Body of pancreas (tissue), 4 donors: ENCODE measurements at places on chromosomes 6 and 20. TPM values are rescaled to one million over a fixed set of nuclear protein-coding genes. Genes with fewer than 3 reads are reported as not detected.
A peak's percentile ranks its signal among the peaks of the same experiment; 100 is the strongest.

The TMEM74B gene
- not detected for total RNA-seq

The SLCO4A1 gene
- 2.6 TPM for total RNA-seq

The TSBP1 gene
- not detected for total RNA-seq

The ZNF451 gene
- 35.0 TPM for total RNA-seq

The DUSP15 gene
- 3.6 TPM for total RNA-seq

The MRAP2 gene
- total RNA-seq = 2.3 TPM

- H3K27ac ChIP-seq = no peak overlapping the region
- DNase-seq = no peak
- H3K27me3 ChIP-seq = no peaks in the 10 kb centered on the region
- H3K36me3 ChIP-seq = no peaks in the 10 kb centered on the region
- H3K4me3 ChIP-seq = no peak overlapping the region
Observed at GRCh38 chr6:90456001-90456400, 130.9 kb downstream of the MAP3K7 start.

DNA sequence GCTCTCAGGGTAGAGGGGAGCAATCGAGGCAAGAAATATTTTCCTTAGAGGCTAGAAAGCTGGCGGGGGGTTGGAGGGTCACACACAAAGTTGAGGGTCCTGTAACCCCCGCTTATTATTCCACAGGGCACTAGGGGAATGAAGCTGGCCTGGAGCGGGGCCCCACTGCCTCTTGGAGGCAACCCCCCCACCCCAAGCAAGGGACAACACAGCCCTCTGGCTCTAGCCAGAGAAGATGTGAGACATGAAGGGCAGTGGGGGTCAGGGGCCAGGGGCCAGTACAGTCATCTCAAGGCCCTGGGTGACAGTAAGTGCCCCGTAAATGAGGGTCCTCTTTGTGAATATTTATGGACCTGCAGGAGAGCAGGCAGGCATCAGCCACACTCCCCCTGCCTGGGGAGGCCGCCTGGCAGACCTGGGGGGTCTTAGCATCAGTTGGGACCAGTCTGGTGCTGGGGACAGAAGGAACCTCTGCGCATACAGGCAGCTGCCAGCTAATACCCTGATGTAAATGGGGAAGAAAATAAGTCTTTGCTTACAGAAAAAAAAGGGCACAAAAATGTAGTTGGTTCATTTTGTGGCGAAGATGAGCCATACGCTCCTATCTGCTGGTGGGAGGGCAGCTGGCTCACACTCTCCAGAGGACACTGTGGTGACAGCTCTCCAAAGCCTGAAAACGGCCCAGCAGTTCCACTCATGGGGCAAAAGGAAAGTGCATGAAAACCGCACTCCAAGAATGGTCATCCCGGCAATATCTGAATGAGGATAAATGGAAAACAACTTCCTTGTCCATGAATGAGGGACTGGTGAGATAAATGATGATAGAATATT lies 21.9 kb downstream of the SPATA2 start:
- H3K27me3 ChIP-seq = no peaks in the 10 kb centered on the region
- no peak overlapping the region for H3K4me3 ChIP-seq
- H3K4me1 ChIP-seq = peaks cover 26% of the 10 kb centered on the region
- H3K36me3 ChIP-seq = no peaks in the 10 kb centered on the region
- DNase-seq = no peak

- no peaks in the 10 kb centered on the region for H3K4me1 ChIP-seq
- no peak overlapping the region for H3K4me3 ChIP-seq
- DNase-seq = no peak
Observed at GRCh38 chr6:53998303-53998702, 112.9 kb upstream of the MLIP start.

DNA sequence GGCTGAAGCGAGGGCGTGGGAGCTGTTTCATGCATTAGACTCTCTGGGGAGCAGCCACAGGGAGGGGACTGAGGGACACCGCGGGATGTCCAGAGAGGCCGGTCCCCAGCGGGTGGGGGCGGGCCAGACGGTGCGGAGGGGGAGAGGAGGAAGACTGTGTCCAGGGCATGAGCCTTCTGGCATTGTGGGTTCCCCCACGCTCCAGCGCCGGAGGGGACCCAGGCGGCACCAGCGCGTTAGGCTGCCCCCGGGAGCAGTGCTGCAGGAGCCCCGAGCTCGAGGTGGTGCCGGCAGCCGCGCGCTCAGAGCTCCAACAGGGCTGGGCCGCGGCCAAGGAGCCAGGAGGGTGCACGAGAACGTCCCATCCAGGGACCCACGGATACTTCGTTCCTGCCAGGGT lies 14.4 kb downstream of the SLC22A3 start:
- no peaks in the 10 kb centered on the region for H3K36me3 ChIP-seq
- DNase-seq = no peak
- H3K27me3 ChIP-seq = no peaks in the 10 kb centered on the region

DNA sequence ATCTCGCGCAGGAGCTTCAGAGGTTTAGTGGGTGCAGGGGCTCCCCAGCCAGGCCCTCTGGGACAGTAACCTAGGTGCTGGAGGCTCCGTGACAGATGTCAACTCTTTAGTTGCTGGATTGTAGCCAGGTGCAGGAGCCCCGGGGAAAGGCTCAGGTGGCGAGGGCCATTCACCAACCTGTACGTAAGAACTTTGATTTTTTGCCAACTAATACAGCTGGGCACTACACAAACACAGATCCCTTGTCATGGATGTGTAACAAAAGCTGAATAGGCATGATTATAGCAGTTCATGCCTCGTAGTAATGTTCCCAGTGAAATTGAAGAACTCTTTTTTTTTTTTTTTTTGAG lies 82.6 kb downstream of the CDC5L start:
- H3K36me3 ChIP-seq = no peaks in the 10 kb centered on the region
- peaks cover 9% of the 10 kb centered on the region for H3K4me1 ChIP-seq
- H3K4me3 ChIP-seq = no peak overlapping the region
- H3K27ac ChIP-seq = no peak overlapping the region

DNA sequence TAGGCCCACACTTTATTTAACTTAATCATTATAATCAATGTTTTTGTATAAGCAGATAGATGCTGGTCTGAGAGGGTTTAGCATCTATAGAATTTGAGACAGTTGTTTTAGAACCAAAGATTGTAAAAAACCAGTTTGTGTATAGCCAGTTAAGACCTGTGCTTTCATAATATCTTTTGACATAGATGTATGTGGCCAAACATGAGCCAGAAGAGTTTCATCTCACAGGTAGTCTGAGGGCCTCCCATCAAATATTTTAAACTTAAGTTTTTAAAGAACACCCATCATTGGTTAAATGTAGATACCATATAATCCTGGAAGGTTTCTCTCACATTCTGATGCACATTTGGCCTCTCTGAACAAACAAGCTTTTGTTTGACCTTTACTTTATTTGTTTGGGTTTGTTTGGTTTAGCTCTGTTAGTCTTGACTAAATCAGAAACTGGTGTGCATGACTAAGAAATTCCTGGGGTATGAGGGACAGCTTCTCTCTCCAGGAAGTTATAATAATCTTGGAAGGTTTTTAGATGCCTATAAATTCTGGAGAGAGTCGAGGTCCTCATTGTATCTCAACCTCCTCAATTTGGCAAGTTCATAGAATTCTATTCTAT lies 58.0 kb upstream of the TMEM200A start:
- H3K36me3 ChIP-seq = no peaks in the 10 kb centered on the region
- H3K4me1 ChIP-seq = no peaks in the 10 kb centered on the region
- no peak overlapping the region for H3K4me3 ChIP-seq

DNA sequence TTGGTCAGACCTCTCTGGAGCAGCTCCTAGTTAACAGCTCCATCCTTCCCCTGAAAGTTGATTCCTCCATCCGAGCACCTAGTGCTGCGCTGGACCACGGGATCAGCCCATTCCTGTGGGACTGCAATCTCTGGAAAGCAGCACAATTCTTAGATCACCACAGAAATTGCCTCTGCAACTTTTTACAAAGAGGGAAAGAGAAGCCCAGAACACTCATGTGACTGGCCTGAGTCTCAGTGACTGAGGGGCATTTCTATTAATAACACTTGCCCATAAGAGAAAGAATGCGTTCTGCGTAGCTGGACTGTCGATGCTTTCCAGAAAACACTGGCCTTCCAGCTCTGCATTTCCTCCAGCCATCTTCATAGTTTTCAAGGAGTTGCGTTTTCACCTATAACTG lies 18.3 kb downstream of the MPC1 start:
- H3K4me1 ChIP-seq = no peaks in the 10 kb centered on the region
- no peak for DNase-seq
- H3K36me3 ChIP-seq = no peaks in the 10 kb centered on the region
- H3K27me3 ChIP-seq = no peaks in the 10 kb centered on the region

GRCh38 chr6:134707342-134708031 lies 242.4 kb downstream of the ALDH8A1 start:
- peaks cover 20% of the 10 kb centered on the region for H3K4me1 ChIP-seq
- H3K4me3 ChIP-seq = no peak overlapping the region
- H3K27me3 ChIP-seq = no peaks in the 10 kb centered on the region
- peak; percentile 83 for DNase-seq

GRCh38 chr6:96743496-96743895 lies 93.8 kb downstream of the GPR63 start:
- H3K4me3 ChIP-seq = no peak overlapping the region
- H3K36me3 ChIP-seq = no peaks in the 10 kb centered on the region
- no peaks in the 10 kb centered on the region for H3K4me1 ChIP-seq
- H3K27ac ChIP-seq = no peak overlapping the region
- H3K27me3 ChIP-seq = no peaks in the 10 kb centered on the region
- no peak for DNase-seq

DNA sequence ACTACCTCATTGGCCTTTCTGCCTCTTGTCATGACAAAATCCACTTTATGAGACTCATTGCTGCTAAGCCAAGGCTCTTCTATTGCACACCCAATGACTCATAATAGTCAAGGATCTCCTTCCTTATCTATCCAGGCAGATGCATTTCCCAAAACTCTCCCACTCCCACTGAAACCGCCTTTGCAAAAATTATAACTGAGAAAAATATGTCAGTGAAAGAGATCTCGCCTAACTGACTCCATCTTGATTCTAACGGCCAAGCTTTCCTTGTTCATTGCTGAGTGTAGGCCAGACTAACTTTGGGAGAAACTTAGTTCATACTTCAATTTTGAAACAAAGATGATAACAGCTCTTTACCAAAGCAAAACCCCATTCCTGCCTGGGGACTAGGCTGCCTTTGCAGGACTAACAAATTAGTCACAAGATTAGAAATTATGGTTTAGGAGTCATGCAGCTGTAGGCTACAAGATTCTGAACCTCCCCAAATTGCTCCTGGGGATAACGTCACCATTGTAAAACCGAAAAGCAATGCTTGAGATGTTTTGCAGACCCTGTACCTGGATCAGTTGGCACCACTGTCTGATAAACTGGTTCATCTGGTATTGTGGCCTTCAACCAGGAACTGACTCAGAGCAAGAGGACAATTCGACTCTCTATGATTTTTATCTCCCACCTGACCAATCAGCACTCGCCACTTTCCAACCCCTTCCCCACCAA lies 47.1 kb downstream of the HAO1 start:
- H3K4me3 ChIP-seq = no peak overlapping the region
- H3K36me3 ChIP-seq = no peaks in the 10 kb centered on the region
- H3K27ac ChIP-seq = no peak overlapping the region
- DNase-seq = no peak
- H3K27me3 ChIP-seq = no peaks in the 10 kb centered on the region

DNA sequence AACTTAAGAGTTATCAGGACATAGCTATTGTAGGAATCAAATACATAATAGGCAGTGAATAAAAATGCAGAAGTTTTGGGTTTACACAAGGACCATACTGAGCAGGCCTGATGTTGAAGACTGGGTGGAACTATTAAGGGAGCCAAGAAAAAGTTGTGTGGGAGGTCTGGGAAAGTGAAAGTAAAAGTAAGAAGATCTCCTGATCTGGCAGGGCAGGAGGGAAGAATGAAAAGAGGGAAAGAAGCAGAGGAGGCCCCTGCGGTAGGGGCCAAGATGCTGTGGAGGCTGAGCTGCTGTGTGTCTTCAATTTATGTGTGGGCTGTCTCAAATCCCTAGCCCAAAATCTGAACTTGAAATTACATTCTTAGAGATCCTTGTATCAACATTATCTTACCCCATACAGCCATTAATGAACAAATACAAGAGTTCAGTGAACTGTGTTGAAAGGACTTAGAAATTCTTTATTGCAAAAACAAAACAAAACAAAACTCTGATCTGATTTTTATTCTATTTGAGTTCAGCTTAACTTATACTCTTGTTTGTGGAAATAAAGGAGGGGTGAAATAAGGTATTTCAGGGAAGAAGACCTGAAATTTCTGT lies 1183.8 kb downstream of the HACE1 start:
- H3K4me1 ChIP-seq = no peaks in the 10 kb centered on the region
- no peaks in the 10 kb centered on the region for H3K27me3 ChIP-seq
- H3K4me3 ChIP-seq = no peak overlapping the region
- H3K36me3 ChIP-seq = no peaks in the 10 kb centered on the region
- no peak for DNase-seq
- H3K27ac ChIP-seq = no peak overlapping the region

DNA sequence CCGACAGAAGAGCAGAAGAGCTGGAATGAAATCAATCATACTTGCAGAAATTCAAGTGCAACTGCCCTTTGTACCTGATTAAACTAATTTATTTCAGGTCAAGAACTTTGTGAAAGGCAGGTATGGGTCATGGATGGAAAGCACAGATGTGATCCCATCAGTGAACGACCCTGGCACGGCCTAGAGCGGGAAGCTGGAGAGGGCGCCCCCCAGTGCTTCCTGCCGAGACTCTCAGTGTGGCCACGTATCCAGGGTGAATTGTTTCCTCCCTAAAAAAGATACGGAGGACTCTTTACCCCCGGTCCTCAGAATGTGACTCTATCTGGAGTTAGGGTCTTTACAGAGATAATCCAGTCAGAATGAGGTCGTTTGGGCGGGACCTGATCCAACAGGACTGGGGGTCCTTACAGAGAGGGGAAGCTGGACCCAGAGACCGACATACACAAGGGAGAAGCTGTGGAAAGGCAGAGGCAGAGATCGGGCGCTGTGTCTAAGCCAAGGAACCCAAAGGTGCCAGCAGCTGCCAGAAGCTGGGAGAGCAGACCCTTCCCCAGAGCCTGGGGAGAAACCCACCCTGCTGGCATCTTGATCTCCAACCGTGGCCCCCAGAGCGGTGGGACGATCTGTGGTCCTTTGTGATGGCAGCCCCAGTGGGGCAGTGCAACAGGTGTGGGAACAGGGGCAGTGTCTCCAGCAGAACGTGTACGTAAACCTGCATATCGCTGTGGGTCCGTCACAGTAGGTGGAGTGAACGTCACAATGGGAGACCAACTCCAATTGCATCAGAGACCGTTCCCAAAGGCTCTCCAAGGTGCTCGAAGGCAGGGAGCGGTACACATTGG lies 91.9 kb downstream of the TAF4 start:
- peaks cover 4% of the 10 kb centered on the region for H3K36me3 ChIP-seq
- H3K27me3 ChIP-seq = no peaks in the 10 kb centered on the region
- DNase-seq = no peak
- no peak overlapping the region for H3K4me3 ChIP-seq
- H3K4me1 ChIP-seq = no peaks in the 10 kb centered on the region

GRCh38 chr6:18178960-18179615 lies 23.9 kb downstream of the KDM1B start:
- peaks cover 4% of the 10 kb centered on the region for H3K4me1 ChIP-seq
- peaks cover 2% of the 10 kb centered on the region for H3K36me3 ChIP-seq
- H3K27ac ChIP-seq = no peak overlapping the region
- no peak for DNase-seq
- H3K4me3 ChIP-seq = no peak overlapping the region
